ENCODE measurements at places on chromosomes 3 and 15.

DNA sequence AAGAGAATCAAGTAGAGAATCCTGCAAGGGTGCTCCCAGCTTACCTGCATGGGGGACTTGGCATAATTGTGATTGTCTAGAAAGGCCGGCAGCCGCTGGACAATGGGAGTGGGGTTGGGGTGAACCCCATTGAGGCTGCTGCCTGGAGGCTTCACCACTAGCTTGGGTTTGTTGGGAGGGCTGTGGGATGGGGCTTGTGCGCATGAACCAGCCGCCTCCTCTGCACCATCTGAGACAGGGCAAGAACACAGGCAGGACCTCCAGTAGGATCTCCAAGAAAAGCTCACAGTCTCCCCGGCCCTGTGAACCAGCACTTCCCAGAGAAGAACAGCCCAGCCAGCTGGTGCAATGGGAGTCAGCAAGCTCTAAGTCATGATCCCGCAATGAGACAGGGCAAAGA is 39.8 kb downstream of the SEMA3G start:
- DNase-seq, result no peak

GRCh38 chr3:36433511-36433910 is 53.2 kb downstream of the STAC start:
- no peak for DNase-seq

DNA sequence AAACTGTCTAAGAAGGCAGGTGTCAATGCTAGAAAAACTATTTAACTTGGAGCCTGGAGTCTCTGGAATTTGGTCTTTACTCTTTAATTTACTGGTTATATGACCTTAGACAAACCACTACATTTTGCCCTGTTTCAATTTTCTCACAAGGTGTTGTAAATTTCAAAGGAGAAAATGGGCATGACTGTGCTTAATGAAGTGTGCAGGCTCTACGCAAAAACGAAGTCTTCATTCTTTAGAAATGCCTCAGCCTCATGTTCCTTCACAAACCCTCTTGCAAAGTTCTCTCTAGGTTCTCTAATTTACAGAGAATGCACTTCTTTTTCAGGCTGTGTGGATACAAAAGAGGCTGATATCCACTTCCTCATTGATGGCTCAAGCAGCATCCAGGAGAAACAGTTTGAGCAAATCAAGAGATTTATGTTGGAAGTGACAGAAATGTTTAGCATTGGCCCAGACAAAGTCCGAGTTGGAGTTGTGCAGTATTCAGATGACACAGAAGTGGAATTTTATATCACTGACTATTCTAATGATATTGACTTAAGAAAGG is 39.1 kb downstream of the COL6A5 start:
- no peak for DNase-seq

DNA sequence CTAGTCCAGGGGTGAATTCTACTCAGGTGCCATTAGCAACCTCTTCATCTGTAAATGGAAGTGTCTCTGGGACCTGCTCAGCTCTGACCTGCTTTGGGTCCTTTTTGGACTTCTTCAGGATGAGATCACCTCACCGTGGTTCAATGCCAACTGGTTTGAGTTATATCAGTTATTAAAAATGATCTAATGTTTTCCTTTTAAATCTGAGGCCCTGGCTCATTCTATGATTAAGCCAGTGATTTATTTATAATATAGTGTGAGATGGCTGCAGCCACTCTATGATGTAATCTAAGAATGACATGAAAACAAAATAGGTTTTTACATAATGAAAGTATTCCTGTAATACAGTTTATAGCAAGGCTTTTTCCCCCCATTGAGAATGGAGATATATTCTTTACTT is 79.4 kb downstream of the LPP start:
- DNase-seq, result no peak

GRCh38 chr3:55884066-55884465 is 397.0 kb upstream of the WNT5A start:
- DNase-seq, result no peak

DNA sequence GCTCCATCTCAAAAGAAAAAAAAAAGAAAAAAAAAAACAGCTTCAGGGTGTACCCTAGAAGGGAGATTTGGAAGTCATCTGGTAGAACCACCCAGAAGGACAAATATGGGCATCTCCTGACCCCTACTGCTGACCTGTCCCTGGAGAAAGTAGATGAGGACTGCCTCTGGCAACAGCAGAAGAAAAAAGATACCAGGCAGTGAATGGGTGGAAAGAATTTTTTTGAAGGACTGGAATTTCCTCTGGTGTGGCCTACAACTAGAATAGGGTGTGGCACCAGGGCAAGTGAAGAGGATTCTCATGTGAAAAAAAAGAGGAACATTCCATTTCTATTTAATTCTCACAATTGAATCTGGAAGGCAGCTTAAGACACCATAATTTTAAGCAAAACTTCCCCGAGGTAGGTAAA is 3.1 kb downstream of the ANXA2 start:
- DNase-seq, result no peak

- DNase-seq, result no peak
These were observed 74.3 kb upstream of the EOMES start for GRCh38 chr3:27796365-27796875.

Data from stimulated activated CD8-positive, alpha-beta memory T cell treated with anti-CD3 and anti-CD28 coated beads, Interleukin-12 subunit alpha, Interleukin-12 subunit beta, amount 100 ng/mL, for 1 hour (primary cell).